ENCODE measurements at places on chromosomes 6 and 20.

GRCh38 chr6:10725044-10725443 is 2.2 kb downstream of the TMEM14C start:
- no peak for DNase-seq

DNA sequence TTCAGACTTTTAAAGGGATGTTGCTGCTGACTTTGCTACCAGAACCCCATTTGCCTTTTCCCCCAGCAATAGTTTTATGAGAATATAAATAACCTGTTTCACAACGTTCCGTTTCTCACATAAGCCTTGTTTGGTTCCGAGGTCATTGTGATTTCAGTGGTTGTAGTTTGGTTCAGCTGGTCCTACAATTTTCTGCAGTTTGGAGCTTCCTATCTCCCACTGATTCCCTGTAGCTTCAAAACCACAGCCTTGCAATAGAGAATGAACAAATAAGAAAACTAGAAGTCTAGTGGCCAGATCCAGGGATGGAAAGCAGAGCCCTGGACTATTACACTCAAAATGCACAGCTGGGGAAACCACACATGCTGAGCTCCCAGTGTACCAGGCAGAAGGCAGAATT is 24.1 kb upstream of the SH3BGRL2 start:
- no peak for DNase-seq

- no peak for DNase-seq
These were observed 31.4 kb downstream of the GCLC start for GRCh38 chr6:53513519-53513966.

DNA sequence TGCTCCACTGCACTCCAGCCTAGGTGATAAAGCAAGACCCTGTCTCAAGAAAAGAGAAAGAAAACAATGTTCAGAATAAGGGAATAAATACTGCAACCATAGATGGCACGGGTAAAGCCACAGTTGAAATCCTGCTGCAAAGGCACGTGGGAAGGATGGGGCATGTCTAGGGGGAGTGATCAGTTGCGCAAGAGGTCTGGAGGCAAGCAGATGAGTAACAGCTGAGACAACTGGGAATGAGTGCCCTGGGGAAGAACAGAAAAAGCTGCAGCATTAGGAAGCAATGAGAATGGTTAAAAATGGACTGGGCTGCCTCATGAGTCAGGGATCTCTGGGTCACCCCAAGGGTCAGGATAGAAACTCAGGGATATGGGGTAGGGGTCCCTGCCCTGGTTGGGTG is 96.3 kb downstream of the GMPR start:
- peak; percentile 81 for DNase-seq

DNA sequence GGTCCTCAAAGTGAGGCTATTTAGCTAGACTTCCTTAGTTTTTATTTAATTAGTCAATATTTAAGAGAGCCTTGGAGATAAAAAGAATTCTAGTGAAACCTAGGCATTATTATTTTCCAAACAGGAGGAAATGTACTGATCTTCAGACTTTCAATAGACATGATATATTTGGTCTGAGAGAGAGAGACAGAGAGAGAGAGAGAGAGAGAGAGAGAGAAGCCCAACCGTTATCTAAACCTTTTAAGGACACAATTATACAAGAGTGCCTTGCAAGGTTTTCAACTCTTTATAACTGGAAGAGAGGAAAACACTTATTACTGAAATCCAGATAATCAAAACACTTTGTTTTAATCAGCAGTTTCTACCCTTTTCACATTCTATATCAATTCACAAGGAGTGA is 64.8 kb downstream of the BACH2 start:
- DNase-seq = no peak

DNA sequence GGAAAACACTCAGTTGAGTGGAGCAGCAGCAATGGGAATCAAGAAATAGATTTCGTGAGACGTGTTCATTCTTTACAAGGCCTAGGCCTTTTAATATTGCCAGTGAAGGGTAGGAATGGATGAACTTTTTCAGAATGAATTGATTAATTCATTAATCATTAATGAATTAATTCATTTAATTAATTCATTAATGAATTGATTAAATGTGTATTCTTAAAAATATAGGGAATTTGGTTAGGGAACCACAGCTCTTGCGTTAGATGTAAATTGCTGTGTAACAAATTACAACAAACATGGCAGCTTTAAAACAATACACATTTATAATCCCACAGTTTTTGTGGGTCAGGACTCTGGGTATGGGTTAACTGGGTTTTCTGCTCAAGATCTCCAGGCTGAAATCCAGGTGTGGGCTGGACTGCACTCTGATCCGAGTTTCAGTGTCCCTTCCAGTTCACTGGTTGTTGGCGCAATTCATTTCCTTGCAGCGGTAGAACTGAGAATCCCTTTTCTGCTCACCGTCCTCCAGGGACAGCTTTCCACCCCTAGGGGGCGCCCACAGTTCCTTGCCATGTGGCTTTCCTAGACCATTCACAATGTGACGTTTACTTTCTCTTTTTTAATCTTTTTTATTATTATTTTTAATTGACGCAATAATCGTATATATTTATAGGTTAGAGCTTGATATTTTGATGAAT is 32.8 kb upstream of the BCAS1 start:
- DNase-seq = peak; percentile 88

DNA sequence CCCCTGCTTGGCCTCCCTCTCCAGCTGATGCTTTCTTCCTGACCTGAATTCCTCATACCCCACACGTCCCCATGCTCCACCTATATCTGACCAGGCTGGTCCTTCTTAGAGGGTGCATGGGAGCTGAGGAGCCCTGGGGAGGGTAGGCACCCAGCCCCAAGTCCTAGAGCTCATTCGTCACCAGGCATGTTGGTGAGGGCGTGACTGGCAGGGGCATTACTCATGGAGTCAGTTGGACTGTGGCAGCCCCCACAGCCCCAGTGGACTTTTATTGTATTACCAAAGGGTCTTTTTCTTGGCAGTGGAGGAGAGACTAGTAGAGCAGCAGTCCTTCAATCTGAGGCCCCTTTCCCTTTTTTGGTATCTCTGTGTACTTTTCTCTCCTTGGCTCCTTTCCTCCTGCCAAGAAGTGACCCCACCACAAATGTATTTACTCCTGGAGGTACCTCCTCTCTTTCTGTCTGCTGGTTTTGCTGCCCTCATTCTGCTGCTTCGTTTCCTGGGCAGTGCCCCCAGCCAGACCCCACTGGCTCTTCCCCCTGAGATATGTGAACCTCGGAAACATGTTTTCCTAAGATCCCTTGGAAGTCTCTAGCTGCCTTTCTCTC is 10.4 kb upstream of the SGK2 start:
- no peak for DNase-seq

DNA sequence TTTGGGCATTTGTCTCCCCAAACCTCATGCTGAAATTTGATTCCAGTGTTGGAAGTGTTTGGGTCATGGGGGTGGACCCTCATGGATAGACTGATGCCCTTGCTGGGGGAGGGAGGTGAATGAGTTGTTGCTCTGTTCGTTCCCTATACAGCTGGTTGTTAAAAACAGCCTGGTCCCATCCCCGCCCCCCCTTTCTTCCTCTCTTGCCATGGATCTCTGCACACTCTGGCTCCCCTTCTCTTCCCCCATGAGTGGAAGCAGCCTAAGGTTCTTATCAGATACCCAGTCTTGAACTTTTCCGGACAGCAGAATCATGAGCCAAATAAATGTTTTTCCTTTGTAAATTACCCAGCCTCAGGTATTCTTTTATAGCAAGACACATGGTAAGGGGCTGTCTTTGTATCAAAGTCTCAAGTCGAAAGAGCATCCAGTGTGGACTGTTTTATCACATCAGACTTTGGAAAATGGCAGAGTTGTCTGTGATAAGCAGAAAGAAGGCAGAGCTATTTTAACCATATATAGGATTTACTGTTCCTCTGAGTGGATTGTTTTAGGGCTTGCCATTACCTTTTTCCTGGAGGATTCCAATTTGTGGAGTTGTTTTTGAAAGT is 31.2 kb downstream of the SLC9A8 start:
- DNase-seq = no peak

DNA sequence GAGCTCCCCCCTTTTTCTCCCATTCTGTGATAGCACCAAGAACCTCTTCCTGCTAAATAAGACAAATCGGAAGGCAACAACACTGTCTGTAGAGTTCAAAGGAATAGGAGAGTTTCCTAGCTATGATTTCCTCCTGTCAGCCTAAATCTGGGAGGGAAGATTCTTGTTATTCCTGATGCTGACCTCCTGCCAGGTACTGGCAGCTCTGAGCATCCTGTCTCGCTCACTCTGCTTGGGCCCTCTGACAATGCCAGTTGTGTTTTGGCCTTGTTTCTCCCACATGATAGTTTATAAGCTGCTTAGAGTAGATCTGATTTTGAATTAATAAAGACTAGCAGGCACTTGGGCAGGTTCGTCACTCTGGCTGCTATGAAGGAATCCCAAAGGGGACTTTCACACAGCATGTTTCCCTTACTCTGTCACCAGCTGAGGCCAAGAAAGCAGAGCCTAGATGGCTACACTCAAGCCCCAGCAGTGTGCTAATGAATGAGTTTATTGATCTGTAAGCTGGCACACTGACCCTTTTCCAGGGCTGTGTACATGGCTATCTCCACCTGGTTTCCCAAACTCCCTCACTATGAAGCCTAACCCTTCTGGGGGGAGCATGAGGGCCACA is 52.3 kb downstream of the UQCC1 start:
- no peak for DNase-seq

DNA sequence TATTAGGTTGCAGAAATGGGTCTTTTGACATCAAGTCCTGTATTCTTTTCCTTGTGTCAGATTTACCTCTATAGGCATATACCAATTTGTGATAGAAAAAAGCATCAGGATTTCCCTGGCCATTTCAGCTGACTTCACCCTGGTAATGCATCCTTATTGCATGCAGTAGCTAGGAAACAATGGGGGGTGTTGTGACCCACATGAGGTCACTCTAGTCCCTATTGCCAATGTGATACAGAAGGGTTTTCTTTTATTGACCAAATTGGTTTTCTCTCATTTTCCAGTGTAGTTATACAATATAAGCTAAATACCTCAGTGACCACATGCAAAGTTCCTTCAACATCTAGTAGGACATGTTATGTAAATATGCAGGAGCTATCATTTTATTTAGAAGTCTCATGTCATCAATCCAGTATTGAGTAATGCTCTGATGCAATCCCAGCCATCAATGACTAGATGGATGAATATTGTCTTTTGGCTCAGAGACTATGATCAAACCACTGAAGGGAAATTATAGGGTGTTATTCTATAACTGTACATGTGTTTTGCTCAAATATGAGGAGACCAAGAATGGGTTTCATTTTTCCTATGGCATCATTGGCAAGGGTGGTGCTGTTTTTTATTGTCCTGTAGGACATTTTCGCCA is 177.7 kb downstream of the KLHL32 start:
- no peak for DNase-seq

GRCh38 chr6:20773822-20774221 is 239.6 kb downstream of the CDKAL1 start:
- DNase-seq = no peak

DNA sequence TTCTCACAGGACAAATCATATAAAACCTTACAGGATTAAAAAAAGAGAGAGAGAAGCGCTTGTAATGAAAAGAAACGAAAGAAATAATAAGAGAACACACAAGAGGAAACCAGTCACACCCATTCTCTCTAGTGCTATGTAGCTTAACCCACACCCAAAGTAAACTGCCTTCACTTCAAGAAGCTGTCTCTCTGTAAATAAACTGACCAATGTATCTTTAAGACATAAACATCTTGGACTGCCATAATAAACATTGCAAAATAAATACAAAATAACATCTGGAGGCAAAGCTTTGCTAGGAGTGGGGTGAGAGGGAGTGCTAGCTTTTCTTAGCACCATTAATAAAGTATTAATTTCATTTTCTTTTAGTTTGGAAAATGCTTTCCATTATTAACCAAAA is 61.6 kb upstream of the RNF146 start:
- no peak for DNase-seq

DNA sequence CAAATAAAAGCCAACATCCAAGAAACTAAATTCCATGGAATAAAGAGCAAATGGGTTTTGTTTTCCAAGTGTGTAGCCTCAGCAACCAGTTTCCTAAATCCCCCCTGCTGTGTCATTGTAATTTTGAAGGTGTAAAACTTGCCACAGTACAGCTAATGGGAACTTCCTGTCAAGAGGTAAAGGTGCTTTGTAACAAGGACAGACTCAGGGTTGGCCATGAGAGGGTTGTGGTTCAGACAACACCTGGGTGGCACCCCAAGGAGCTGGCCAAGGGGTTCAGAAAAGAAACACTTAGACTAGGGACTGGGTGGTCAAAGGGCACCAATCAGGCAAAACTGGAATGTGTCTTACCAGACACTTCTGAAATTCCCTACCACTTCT is 52.4 kb upstream of the LYRM2 start:
- no peak for DNase-seq

GRCh38 chr20:22918286-22918983 is 116.7 kb upstream of the SSTR4 start:
- DNase-seq = no peak

DNA sequence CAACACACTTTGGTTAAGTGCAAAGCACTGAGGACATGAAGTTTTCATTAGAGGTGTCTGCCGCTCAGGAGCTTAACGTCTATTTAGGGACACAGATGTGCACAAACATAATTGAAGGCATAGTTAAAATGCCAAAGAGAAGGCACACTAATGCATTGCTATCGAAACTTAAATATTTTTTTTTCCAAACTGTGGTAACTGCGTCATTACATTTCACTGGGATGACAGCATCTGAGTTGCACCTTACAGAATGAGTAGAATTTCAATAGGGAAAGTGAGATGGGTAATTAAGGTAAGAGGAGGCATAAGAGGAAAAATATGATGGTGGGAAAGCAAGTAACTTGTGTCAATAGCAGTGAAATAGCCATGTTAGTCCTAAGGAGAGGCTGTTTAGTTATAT is 75.1 kb upstream of the ADGRG6 start:
- no peak for DNase-seq
